ENCODE measurements at places on chromosomes 3 and 15.

DNA sequence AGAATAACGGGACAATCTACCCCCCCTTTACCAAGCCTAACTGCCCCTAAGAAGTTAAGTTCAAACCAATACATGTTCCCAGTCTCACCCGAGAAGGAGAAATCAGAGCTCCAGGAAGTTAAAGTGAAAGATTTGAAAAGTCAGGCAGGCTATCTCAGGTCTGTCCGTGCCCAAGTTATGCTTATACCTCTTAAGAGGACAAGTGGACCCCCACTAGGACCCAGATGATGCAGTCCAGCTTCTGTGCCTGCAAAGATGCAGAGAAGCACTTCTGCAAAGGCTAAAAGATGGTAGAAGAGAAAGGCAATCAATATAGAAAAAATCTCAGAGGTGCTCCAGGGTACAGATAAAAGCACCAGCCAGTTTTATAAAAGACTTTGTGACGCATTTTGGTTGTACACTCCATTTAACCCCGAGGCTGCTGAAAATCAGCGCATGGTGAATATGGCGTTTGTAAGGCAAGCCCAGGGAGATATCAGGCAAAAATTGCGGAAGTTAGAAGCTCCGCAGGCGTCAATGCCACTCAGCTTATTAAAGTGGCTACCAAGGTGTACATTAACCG, 9.8 kb upstream of the SLC9C1 start:
- DNase-seq, result no peak

DNA sequence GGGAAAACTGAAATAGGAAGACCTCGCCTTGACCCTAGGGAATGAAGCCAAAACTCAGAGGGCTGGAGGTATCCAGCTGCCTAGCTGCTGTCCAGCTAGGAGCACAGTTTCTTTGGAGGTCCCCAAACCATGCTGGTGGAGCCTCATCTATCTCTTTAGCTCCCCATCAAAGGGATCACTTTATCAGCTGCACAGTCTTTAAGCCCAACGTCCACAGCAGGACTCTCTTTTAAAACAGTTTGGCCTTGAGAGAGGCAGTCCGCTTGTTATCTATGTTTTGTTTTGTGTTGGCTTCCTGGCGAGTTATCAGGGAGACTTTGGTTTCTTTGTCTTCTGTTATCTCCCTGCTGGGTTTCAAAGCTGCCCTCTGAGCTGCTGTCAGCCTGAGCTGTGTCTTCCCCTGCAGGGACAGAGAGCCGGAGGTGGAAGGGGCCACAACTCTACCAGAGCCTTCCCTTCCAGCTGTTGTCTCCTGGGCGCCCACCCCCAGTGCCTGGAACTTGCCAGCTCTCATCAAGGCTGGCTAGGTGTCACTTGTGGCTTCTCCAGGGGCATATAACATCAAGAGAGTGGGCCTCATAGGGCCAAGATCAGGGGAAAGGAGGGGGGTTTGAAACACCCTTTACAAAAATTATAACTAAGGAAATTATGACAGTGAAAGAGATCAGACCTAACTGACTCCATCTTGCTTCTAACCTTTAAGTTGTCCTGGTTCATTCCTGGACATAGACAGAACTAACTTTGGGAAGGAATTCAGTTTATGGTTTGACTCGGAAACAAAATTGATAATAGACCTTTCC, 61.4 kb upstream of the C15orf39 start:
- DNase-seq, result no peak

DNA sequence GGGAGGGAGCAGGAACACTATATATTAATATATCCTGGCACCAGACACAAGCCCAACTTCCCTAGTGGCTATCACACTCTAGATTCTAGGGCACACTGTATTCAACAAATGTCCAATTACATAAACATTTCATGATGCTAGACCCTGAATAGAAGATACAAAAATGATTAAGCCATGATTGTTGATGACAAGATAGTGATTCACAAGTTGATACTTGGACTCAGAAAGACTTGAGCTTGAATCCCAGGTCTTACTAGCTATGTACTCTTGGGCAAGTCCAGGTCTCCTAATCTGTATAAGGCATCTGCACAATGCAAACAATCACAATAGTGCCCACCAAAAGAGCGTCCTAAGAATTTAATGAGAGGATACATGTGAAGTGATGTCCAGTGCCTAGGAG, 10.0 kb upstream of the SNTN start:
- no peak for DNase-seq

- DNase-seq, result no peak
Measured at GRCh38 chr3:1600206-1600605, 498.5 kb upstream of the CNTN4 start.

DNA sequence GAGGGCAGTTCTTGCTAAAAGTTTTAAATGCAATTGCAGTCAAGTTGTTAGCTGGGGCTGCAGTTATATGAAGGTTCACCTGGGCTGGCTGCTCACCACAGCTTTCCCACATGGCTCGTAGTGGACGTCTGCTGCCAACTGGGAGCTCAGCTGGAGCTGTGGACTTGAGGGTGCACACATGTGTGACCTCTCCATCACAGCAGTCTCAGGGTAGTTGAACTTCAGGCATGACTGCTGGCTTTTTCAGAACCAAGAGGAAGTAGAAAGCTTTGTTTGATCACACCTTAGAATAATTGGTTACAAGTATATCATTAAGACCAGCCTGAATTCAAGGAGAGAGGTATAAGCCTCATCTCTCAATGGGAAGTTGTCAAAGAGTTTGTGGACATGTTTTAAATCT, 74.1 kb downstream of the CHL1 start:
- DNase-seq, result no peak

GRCh38 chr3:184596233-184596632, 34.6 kb downstream of the EPHB3 start:
- DNase-seq, result no peak

GRCh38 chr15:48796930-48797329, 13.9 kb downstream of the CEP152 start:
- peak; percentile 27 for DNase-seq

DNA sequence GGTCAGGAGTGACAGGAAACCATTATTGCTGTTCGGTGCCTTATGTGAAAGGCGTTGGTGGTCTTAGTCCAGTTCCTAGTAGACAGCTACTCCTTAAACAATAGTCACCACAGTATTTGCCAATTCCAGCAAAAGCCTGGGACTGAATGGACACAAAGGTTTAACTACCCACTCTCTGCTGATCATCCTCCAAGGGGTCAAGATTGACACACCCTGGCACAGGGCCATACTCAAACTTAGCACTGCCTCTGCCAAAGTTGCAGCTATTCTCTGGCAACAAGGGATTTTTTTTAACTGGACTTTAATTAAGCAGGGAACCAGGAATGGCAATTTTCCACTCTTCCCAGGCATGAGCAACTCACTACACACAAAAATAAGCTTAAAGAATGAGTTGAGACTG, 193.9 kb downstream of the NLGN1 start:
- DNase-seq, result no peak

GRCh38 chr15:59688423-59688781, 718 bp downstream of the BNIP2 start:
- peak; percentile 80 for DNase-seq

DNA sequence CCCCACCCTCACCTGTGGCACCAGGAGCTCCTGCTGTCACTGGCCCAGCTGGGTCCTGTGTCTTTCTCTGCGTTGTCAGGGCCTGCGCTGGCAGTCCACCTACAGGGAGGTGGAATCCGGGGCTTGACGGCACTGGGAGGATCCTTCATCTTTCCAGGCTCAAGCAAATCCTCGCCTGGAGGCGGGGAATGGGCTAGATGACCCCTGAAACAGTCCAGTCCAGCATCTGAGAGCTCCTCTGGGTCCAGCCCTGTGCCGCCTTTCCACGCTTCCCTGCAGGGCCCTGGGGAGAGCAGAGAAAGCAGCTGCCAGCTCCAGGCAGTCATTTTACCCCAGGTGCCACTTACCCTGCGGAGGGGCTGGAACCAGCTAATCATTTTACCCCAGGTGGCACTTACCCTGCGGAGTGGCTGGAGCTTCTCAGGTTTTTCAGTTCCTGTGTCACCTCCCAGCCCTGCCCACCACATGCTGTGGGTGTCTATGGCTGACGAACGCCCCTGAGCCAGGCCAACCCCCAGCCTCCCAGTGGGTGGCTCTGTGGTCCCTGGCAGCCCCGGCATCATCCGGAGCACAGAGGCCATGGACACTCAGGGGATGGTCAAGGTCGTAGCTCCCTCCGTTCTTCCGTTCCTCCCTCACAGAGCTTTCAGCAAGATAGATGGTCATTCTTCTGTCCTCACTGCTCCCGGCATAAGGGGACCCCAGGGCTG, 17.9 kb upstream of the ADIPOQ start:
- no peak for DNase-seq

DNA sequence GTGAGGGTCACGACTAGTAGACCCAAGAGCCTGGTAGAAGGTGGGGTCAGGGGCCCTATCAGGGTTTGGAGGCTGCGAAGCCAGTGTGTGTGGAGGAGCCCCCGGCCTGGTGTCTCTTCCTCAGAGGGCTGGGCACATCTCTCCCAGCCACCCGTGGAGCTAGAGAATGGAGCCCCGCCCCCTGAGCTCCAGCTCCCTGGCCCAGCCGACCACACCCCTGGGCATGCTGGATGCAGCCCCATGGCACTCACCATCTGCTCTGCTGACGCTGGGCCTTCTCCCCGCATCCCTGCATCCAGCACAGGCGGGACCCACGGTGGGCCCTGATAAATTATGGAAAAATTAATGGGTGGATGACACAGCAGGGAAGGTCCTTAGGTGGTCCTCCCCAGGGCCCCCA, 17.5 kb downstream of the ANKRD63 start:
- DNase-seq, result no peak

DNA sequence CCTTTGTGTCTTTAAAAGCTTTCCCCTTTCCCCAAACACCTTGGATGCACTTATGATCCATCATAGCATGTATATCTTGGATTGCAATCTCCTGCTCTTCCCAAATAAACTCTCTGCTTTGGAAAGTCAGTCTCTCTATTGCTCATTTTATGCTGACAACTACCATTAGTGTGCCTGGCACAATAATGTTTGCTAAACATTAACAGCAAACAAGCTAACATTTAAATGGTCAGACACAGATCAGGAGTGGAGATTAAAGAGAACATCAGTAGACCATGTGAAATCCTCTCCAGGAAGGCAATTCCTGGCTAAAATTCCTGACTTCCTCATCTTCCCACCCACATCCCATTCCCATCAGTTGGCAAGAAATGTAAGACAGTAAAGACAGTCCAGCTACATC, 44.3 kb upstream of the EIF1B start:
- no peak for DNase-seq

DNA sequence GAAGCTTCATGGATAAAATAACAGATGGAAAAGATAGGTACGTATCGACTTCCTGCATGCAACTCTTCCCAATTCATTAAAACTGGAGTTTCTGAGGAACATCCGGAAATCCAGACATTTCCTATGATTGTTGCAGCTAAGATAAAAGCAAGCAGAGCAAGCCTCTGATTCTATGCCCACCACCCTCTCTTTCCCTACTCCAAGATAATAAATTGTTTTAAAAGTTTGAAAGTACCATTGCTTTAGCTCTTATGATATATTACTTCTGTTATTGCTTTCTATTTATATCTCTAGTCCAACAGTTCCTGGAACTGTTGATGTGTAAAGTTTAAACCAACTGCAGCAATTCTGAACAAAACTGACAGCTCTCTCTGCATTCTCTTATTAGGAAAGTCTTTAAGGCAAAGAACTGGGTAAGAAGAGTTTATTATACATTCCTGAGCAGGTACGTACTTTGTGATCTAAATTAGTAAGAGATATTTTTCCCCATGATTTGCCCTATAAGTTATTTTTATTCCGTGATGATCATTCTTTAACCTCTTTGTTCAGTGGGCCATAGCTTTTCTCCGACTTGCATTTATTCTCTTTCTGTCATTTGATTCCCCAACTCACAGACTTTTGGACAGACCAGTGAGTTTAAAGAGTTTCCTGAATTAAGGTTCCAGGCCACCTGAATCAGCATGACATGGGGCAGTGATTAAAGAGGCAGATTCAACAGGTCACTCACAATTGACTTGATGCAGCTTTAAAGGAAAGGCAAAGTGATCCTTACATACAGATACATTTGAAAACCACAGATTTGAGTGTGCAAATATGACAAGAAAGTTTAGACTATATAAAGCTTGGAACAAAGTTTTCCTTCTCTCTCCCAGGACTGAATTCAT, 94.2 kb upstream of the THRB start:
- DNase-seq, result no peak

DNA sequence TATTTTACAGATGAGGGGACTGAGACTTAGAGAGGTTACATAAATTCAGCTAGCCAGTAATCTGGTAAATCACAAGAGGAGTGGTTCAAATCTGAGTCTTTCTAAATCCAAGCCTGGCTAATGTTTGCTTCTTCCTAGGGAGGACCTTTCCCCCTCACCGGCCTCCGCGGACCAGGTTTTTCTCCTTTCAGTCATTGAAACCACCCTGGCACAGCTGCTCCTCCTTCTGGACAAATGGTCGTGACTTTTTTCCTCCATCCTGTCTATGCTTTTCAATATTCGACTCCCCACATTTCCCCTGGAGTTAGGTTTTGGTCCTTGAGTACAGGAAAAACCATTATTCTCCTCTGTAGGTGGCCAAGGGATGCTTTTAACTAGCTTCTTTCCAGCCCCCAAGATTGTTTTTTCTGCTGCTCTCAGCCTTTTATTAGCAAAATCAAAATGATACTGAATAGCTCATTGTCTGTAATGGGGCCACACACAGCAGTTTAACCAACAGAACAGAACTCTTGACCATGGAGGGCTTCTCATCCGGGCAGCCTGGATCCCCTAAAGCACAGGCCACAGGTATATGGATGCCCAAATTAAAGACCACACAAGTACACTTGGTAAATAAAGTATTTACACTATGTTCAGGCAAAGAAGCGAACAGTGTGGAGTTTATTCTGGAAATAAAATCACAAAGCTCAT, 85.9 kb upstream of the KLHL25 start:
- no peak for DNase-seq

- peak; percentile 40 for DNase-seq
Measured at GRCh38 chr3:157438194-157438730, 1.6 kb downstream of the PTX3 start.
